Body of pancreas (tissue), 4 donors: ENCODE measurements at places on chromosomes 13 and 19. TPM values are rescaled to one million over a fixed set of nuclear protein-coding genes. Genes with fewer than 3 reads are reported as not detected.

- no peak for DNase-seq
Observed at GRCh38 chr19:40284501-40285352, at the start of gene AKT2. Gene AKT2 (minus strand): TSS chr19:40285345. CDS start chr19:40265267, 20,078 bp downstream.

DNA sequence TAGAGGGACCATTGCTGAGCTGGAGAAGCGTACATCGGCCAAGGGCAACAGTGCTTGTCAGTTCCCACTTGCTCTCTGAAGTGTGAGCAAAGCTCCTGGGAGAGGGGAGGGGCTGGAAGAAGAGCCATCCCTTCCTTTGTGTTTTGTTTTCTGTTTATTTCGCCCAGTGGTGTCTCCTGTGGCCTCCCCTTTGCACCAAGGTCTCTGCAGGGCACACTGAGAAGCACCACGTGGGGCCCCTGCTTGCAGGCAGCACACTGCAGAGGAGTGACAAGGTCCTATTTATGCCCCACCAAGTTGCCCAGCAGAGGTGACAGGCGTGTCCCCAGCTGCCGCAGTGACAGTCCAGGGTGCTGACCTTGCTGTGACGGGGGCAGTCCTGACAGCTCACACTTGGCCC is 24.0 kb downstream of the GRIN2D start:
- DNase-seq = no peak

- DNase-seq = no peak
Observed at GRCh38 chr13:44448373-44448772, 74.7 kb downstream of the SERP2 start.

GRCh38 chr19:45234089-45234869 is 10.9 kb downstream of the EXOC3L2 start:
- no peak for DNase-seq

DNA sequence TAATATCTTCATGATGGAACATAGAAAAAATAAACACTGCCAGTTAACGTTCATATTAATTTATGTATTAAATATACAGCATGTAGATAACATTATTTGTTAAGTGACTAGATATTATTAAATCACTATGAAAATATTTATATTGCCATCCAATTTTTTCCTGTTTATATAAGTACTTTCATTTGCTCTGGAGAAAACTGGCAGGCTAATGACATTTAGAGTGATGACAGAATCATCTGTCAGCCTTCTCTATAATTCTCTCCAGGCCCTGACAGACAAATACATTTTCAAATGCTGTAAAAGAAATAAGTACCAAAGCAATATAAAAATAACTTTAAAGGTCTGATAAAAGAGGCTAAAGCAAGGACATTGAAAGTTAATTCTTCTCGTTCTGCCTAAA is 2556.7 kb upstream of the PCDH20 start:
- DNase-seq = no peak

DNA sequence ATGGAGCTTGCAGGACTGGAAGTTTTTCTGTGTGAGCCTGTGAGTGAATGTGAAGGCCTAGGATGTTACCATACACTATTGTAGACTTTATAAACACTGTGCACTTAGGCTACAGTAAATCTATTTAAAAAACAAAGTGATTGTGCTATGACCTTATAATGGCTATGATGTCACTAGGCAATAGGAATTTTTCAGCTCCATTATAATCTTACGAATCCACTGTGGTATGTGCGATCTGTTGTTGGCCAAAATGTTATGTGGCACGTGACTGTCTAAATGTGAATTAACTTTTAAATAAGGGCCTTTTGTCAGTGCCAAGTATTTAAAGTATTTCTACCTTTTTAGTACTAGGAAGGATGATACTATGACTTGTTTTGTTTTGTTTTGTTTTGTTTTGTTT is 54.9 kb downstream of the DPY19L3 start:
- DNase-seq = no peak

GRCh38 chr13:44155422-44156293 is 218.0 kb upstream of the SERP2 start:
- peak; percentile 75 for DNase-seq

DNA sequence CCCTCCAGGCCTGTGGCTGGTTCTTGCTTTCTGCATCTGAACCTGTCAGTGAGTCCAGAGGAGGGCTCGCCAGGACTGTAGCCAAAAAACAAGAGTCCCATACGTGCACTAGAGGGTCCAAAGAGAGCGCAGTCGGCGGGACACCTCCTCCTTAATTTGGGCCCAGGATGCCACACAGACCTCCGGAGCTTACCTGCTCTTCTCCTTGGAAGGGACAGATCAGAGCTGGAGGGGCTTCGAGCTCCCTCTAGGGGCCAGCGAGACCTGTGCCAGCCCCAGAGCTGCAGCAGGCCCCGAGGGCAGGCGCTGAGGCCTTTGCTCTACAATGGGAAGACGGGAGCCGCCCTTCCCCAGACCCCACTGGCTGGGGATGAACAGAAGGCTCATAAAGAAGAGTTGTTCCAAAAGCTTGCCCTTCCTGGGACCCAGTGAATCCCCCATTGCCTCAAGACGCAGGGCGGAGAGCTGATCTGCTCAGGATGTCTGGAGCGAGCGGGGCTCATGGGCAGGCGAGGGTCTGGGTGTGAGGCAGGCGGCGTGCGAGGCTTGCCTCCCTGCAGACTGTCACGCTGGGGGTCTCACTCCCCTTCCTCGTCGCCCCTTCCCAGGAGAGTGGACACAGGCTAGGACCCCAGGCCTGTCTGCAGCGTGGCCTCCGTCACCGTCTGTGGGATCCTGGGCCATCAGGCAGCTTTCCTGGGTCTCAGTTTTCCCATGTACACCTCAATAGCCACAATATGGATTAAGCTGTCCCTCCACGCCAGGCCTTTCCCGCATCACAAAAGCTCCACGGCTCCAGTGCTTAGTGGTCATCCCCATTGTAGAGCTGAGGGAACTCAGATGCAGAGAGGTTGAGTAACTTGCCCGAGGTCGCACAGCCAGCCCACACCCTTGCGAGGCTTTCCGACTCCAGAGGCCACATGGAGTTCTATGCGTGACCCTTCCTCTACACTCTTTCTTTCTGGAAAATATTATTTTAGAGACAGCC is 46.9 kb upstream of the VSTM2B start:
- no peak for DNase-seq

- no peak for DNase-seq
Observed at GRCh38 chr19:28457620-28458019, 755.3 kb downstream of the UQCRFS1 start.

GRCh38 chr19:12880551-12881171 is 588 bp downstream of the DNASE2 start:
- peak; percentile 34 for DNase-seq

GRCh38 chr19:10517760-10518443 is 655 bp upstream of the S1PR5 start:
- no peak for DNase-seq

DNA sequence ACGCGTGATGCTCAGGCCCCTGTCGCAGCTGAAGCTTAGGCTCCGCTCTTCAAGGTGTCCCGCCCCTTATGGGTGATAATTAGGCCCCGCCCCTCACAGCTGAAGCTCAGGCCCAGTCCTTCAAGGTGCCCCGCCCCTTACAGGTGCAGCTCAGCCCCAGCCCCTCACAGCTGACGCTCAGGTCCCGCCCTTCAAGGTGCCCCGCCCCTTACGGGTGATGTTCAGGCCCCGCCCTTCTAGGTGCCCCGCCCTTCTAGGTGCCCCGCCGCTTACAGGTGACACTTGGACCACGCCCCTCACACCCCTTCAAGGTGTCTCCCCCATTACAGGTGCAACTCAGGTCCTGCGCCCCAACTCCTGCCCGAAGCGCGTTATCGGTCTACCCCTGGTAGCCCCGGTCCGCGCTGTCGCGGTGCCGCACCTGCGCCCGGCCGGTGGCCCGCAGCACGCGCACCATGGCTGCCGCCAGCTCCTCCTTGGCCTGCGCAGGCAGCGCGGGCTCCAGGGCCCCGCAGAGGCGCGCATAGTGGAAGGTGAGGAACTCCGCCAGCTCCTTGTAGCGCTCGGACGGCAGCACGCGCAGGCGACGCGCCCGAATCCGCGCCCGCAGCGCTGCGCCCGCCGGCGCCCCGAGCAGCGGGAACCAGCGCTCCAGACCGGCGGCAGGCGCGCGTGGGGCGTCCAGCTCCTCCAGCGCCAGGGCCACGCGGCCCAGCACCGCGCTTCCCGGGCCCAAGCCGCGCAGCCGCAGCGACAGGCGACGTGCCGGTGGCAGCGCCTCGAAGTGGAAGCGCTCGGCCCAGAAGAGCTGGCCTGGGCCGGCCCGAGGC is 7.3 kb downstream of the RASAL3 start:
- DNase-seq = no peak

- DNase-seq = no peak
Observed at GRCh38 chr13:33004511-33004910, 11.7 kb upstream of the KL start.

- DNase-seq = no peak
Observed at GRCh38 chr13:51225029-51225428, 2.8 kb downstream of the FAM124A start.

DNA sequence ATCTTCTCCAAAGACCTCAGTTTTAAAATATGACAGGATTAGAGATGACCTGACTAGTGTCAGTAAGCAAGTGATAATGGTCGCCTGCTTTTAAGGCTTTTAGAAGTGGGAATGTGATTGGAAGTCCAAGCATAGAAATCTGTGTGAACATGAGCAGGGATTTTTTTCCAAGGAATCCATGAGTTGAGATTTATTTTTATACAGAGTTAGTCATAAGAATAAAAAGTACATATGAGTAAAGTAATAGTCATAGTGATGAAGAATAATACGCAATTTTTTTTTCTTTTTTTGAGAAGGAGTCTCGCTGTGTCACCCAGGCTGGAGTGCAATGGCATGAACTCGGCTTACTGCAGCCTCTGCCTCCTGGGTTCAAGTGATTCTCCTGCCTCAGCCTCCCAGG is 1.6 kb downstream of the ZNF546 start:
- DNase-seq = no peak

GRCh38 chr19:18397242-18398202 is at the start of gene LRRC25:
Gene LRRC25 (minus strand): TSS chr19:18397622. CDS start chr19:18396963, 659 bp downstream.
- no peak for DNase-seq

- DNase-seq = no peak
Observed at GRCh38 chr19:13707915-13708314, 56.4 kb upstream of the MRI1 start.

GRCh38 chr13:23470790-23471614 is 37.5 kb upstream of the SACS start:
- no peak for DNase-seq

GRCh38 chr19:10927730-10928562 is 493 bp downstream of the YIPF2 start:
- DNase-seq = peak; percentile 47

DNA sequence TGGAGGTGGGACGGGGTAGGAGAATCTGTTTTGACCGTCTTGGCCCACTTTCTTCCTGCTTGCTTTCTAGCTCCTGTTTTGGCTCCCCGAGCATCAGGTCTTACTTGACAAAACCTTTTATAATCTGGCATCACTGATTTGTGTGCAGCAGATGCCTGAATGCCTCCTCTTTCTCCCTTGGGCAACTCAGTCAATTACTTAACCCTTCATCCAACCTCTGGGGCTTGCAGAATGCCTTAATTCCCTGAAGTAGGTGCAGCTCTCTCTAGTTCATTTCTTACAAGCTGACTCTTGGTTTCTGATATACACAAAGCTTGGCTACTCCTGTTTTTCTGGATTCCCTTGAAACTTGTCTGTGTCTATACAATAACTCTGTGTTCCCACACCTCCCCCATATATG is 5.7 kb upstream of the NUP58 start:
- DNase-seq = no peak

DNA sequence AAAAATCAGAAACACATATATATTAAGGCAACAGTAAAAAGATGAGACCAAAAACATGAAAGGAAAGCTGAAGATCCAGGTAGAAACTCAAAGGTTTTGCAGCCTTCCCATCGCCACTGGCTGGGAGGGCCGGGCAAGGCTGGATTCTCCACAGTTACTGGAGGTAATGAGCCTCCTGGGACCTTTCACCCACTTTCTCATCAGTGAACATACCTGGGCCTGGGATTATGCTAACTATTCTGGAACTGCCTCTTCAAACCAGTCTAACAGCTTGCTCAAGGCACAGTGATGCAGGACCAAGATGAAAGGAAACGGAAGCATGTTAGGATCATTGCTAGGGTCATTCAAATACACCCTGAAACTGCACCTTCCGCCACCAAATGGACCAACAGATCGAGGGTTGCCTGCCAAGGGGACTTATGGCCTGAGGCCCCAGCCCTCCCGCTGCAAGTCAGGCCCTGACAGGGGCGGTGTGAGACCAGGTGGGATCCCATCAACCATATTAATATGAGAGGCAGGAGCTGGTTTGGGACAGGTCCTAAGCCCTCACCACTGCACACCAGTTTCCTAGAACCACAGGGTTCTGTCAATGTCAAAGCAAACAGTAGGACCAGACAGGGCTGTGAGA is 28.4 kb upstream of the ATP12A start:
- DNase-seq = no peak

DNA sequence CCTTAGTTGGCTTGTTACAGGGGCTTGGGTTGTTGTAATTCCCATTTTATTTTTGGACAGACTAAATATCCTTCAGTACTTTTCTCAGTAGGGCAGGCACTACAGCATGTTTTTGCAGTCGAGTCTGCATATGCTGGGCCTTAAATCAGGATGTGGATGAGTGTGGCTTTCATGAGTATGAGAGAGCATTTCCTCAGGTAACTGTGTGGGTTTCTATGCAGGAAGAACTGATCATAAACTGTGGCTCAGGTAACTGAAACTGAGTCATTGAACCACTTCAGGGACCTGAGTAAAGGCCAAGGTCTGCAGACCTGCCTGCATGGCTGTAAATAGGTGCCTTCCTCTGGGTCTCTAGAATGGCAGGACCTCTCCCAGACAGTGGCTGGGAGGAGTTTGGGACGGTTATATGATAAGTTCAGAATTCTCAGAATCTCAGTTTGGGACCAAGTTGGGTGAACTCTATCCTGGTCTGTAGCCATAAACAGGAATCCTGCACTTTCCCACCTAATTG is 112.1 kb downstream of the ZNF737 start:
- no peak for DNase-seq

GRCh38 chr19:1270213-1270853 is 1.2 kb downstream of the CIRBP start:
- peak; percentile 64 for DNase-seq

- DNase-seq = no peak
Observed at GRCh38 chr13:77810430-77810829, 108.2 kb downstream of the EDNRB start.

DNA sequence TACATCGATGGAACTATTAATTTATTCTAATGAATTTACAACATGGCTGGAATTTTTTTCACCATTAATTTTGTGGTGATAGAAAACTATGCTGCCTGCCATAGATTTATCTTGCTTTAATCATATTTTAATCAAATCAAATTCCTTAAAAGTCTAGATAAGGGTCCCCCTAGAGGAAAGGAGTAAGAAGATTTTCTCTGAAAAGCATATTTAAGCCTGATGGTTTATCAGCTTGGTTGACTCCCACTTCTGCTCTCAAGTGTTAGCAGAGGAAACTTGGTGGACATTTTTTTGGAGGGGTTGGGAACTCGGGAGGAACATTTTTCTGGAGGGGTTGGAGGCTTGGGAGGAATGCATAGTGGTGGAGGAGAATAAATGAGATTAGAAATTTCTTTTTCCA is 253.3 kb downstream of the KCNRG start:
- no peak for DNase-seq

The SLC46A3 gene
- total RNA-seq = 11.7 TPM

The KIR3DL1 gene
- total RNA-seq = not detected

The CEACAM21 gene
- 0.52 TPM for total RNA-seq

The ZNF888 gene
- 6.3 TPM for total RNA-seq

The FGF22 gene
- total RNA-seq = not detected

The FKRP gene
- total RNA-seq = 13.2 TPM

The LGALS14 gene
- not detected for total RNA-seq

The VSTM2B gene
- total RNA-seq = not detected

The RNF225 gene
- total RNA-seq = not detected

The SYT5 gene
- not detected for total RNA-seq

The ADAMTSL5 gene
- total RNA-seq = not detected

The ZNF829 gene
- total RNA-seq = 1.6 TPM
